ENCODE measurements at places on chromosomes 5 and 9.

DNA sequence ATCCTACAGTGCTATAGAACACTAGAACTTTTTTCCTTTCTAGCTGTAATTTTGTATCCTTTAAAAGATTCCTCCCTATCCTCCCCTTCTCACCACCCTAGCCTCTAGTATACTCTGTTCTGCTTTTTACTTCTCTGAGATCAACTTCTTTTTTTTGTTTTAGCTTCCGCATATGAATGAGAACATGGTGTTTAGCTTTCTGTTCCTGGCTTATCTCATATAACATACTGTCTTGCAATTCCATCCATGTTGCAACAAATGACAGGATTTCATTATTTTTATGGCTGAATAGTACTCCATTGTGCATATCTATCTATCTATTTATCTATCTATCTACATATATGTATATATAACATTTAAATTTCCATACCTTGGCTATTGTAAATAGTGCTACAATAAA lies 126.0 kb upstream of the MAN2A1 start:
- DNase-seq: no peak

DNA sequence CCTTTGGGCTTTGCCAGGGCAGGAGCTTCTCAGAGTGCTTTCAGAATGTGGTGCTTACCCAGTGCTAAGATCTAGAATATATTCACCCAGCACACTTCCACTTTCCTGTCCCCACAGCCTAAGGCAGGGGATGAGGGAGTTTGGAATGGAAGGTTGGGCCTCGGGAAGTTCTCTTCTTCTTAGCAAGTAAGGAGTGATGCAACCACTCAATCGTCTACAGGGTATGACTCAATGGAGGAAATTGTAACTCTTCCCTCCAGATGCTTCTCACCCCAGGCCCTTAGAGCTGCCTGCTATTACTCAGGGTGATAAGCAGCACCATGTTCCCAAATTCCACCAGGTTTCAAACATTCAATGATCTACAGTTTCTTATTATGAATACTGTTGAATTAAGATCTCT lies 30.8 kb upstream of the AGGF1 start:
- DNase-seq: no peak

GRCh38 chr5:27947088-27947487 lies 908.7 kb upstream of the CDH9 start:
- peak; percentile 18 for DNase-seq

GRCh38 chr9:2595973-2596372 lies 25.6 kb upstream of the VLDLR start:
- DNase-seq: no peak

- DNase-seq: no peak
Measured at GRCh38 chr5:90398726-90399125, 10.8 kb downstream of the CETN3 start.

- DNase-seq: no peak
Measured at GRCh38 chr5:38535248-38535750, 21.1 kb downstream of the LIFR start.

- DNase-seq: no peak
Measured at GRCh38 chr9:86735772-86736458, 211.4 kb downstream of the GAS1 start.
